ENCODE measurements at places on chromosomes 16 and 17. TPM values are rescaled to one million over a fixed set of nuclear protein-coding genes. Genes with fewer than 3 reads are reported as not detected.
A peak's percentile ranks its signal among the peaks of the same experiment; 100 is the strongest.

- DNase-seq: no peak
Observed at GRCh38 chr16:11140098-11140375, 116.0 kb downstream of the SOCS1 start.

DNA sequence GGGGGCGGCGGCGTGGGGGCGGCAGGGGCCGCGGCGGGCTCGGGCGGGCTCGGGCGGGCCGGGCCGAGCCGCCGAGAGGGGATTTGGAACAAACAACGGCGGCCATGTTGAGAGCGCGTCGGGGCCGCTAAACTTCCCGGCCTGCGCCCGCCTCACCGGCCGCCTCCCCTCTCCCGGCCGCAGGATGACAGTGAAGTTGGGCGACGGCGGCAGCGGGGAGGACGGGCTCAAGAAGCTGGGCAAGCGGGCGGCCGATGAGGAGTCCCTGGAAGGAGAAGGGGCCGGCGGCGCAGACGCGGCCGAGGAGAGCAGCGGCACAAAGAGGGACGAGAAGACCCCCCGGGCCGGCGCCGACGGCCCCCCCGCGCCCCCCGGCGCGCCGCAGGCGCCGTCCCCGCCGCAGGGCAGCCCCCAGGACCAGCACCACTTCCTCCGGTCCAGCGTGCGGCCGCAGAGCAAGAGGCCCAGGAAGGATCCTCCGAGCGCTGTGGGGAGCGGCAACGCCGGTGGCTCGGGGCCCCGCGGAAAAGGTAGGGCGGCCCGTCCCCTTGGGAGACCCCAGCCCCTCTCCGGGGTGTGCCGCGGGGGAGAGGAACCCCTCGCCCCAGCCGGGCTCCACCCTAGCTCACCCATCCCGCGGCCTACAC lies 2.4 kb downstream of the CRAMP1 start:
- DNase-seq: no peak

GRCh38 chr16:73750639-73751038 lies 546.0 kb upstream of the PSMD7 start:
- no peak for DNase-seq

- no peak for DNase-seq
Observed at GRCh38 chr17:6574687-6575595, 18.6 kb upstream of the PITPNM3 start.

DNA sequence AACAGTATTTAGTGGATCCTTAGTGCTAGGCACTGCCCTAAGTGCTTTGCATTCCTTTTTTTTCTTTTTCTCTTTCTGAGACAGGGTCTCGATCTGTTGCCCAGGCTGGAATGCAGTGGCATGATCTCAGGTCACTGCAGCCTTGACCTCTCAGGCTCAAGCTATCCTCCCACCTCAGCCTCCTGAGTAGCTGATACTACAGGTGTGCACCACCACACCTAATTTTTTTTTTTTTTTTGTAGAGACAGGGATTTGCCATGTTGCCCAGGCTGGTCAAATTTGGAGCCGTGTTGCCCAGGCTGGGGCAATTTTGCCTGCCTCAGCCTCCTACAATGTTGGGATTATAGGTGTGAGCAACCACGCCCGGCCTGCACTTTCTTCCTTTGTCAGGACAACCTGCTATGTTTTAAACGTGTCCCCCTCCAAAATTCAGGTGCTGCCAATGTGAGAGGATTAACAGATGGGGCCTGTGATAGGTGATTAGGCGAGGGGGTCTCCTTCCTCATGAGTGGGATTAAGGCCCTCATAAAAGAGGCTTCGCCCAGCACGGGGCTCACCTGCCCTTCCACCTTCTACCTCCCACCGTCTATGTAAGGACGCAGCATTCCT lies 5.4 kb downstream of the NQO1 start:
- DNase-seq: peak; percentile 46

DNA sequence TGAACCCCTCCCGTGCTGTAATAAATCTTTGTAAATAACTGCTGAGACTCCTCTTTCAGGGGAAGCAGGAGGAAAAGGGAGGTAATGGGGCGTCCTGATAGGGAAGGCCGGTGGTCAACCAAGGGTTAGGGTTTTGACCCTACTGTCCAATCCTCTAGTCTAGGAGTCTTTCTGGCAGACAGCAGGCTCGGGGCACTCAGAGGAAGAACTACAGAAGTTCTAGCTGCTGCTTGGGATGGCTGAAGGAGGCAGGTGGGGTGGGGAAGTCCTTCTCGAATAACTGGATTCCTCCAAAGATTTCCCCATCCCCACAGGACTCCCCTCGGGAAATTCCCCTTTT lies 387 bp upstream of the STARD3 start:
- no peak for DNase-seq

GRCh38 chr17:81431545-81432482 lies 36.6 kb downstream of the BAHCC1 start:
- DNase-seq: no peak

Gene C16orf89
- not detected for total RNA-seq

Gene HCRT
- not detected for total RNA-seq
